ENCODE measurements at places on chromosomes 7 and 10.

DNA sequence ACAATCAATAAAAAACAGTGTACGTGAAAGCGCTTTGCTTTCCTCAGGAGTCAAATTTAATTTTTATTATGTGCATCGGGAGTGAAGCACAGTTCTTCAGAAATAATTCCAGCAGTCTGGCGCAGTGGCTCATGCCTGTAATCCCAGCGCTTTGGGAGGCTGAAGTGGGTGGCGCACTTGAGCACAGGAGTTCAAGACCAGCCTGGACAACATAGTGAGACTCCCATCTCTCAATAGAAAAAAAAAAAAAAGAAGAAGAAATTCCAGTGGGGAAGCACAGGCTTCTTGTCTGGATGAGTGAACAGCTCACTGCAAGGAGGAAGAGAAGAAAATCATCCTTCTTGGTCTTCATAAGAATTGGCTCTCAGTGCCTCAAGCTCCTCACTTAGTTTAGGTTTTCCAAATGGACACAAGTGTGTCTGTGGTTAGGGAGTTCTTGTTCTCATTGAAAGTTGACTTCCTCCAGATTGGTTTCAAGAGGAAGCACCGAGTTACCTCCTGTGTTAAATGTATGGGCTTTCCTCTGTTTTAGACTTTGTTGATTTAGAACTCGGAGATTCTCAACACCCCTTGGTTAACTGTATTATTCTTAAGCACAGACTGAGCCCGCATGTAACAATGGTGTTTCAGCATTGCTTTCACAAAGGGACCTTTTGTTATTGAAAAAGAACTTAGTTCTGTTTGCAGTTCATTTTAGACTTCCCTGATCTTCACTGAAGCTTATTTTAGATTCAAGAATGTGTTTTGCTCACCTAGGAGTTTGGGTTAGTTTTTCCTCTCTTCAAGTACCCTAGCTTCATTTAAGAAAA lies 28.0 kb downstream of the LMTK2 start:
- no peak for DNase-seq

DNA sequence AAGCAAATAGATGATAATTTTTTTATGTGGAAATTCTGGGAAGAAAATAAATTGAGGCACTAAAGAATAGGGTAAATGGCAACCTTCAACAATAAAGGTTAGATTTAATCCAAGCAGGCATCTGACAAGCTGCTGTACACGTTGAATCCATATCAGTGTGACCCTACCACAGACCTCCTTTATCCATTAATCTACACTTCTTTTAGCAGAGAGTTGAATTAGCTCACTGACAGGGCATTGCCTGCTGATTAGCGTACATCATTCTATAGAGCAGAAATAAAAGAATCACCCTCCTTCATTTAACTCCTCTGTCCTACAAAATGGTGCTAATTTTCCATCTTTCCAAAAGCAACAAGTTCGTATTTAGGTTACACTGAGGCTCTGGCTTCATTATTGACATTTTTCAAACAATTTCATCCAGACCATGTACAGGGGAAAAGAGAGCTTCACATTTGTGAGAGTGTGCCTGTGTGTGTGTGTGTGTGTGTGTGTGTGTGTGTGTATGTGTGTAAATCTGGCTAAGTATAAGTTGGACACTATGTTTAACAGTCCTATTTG lies 356.0 kb downstream of the TFEC start:
- no peak for DNase-seq

- DNase-seq, result no peak
Observed at GRCh38 chr10:110010486-110011378, 2.9 kb downstream of the ADD3 start.

DNA sequence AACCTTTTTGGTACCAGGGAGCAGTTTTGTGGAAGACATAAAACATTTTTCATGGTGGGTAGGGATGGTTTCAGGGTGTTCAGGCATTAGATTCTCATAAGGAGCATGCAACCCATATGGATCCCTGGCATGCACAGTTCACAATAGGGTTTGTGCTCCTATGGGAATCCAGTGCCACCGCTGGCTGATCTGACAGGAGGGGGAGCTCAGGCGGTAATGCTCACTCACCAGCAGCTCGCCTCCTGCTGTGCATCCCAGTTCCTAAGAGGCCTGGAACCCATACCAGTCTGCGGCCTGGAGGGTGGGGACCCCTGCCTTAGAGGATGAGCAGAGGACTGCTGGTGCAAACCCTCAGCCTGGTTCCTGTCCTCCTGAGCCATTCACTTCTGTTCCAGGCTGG lies 561.7 kb downstream of the SDK1 start:
- no peak for DNase-seq

DNA sequence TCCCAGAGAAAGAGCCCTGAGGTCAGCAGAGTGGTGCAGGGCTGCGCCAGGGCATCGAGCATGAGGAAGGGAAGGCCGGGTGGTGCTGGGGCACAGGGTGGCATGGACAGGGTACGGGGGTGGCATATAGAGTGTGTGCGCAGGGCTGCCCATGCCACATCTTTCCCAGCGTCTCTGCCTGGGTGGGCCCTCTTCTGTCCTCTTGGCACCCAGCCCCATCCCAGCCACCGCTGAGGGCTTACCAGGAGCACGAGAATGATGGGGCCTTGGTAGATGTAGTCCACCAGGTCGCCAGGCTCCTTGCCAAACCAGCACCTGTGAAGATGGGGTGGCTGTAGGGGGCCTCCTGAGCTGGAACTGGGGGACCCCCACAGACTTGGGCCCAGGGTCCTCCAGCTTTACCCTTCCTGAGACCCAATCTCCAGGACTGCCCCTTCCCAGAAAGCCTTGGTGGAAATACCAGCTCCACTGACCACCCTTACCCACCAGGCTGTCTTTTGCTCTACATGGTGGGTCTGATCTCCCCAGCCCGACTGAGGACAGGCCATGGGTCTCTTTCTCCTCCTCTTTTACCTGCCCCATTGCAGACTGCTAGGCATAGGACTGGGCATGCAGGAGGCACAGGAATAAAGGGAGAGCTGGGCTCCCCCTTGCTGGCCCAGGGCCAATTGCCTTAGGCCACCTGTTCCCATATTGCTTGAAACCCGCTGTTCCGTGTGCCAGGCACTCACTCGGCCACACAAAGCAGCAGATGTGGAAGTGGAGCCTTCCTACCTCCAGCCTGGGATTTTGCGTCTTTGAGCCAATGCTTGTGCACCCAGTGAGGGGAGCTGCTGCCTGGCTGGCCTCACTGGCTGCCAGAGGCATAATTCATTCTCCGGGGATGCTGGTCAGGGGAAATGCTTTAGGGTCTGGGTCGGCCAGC lies 21.7 kb downstream of the CRHR2 start:
- DNase-seq, result no peak

DNA sequence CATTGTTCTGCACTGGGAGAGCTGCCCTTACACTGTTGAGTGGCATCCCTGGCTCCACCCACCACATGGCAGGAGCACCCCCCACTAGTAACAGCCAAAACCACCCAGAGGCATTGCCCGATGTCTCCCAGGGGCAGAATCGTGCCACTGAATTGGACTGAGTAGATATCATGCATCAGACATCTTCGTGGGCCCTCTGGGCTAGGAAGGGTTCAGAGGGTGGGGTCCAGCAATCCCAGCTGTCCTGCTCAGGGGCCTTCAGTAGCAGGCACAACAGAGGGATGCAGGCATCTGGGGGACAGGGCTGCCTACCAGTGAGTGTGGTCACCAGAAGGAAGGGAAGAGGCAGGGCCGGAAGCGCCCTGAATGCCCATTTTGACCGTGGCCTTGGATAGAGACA lies 119.7 kb upstream of the PPP2R2D start:
- no peak for DNase-seq

GRCh38 chr7:142172932-142173331 lies 61.4 kb downstream of the MGAM2 start:
- no peak for DNase-seq

All from stimulated activated CD8-positive, alpha-beta memory T cell treated with anti-CD3 and anti-CD28 coated beads, Interleukin-2, amount 100 ng/mL, for 1 hour (primary cell).